ENCODE measurements at places on chromosomes 6 and 20.
A peak's percentile ranks its signal among the peaks of the same experiment; 100 is the strongest.

DNA sequence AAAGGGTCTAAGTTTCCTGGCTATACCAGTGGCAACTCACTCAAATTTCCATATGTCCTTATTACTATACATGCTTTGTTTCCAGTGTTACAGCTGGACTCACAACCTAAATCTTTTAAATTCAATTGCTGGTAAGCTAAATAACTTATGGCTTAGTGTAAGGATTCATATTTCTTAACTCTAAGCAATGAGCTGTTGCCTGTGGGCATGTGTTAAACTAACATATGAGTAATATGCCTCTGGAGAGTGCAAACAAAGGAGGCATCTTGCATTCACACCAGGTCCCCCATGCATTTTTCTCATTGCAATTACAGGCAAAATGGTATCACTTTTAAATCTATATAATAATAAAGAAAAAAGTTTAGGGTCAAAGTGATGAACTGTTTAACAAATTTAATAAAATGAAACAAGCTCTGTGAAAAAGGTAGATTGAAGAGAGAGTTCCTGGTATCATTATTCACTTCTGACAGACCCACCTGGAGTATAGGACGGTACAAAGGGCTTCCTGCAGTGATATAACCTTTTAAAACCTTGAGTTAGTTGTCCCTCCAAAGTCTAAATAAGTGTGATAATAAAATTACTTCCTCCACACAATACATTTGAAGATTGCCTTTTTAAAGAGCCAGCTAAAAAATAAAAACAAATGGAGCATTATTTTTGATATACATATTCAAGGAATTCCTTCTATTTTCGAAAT is 57.6 kb upstream of the HMGCLL1 start:
- no peak for DNase-seq

DNA sequence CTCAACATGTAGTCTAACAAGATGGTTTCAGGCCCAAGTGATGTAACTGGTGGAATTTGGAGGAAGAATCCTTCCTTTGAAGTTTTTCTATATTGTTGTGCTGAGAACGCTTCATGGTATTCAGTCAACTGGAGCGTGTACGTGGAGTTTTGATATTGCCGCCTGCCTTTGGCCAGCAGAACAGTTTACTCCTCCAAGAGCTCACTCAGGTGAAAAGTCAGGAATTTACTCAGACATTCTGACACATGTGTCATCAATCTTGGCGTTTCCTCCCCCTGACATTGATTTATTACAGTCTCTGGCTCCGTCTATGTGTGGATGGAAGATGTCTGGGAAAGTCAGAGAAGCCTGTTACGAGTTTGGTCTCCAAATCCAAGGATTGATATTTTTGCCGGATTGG is 19.0 kb upstream of the TGM2 start:
- no peak for DNase-seq

- DNase-seq = no peak
Measured at GRCh38 chr6:112037783-112038216, 16.1 kb upstream of the CCN6 start.

GRCh38 chr6:42332916-42333315 is 115.3 kb upstream of the MRPS10 start:
- DNase-seq = no peak

- no peak for DNase-seq
Measured at GRCh38 chr6:82955841-82956240, 109.8 kb downstream of the UBE3D start.

DNA sequence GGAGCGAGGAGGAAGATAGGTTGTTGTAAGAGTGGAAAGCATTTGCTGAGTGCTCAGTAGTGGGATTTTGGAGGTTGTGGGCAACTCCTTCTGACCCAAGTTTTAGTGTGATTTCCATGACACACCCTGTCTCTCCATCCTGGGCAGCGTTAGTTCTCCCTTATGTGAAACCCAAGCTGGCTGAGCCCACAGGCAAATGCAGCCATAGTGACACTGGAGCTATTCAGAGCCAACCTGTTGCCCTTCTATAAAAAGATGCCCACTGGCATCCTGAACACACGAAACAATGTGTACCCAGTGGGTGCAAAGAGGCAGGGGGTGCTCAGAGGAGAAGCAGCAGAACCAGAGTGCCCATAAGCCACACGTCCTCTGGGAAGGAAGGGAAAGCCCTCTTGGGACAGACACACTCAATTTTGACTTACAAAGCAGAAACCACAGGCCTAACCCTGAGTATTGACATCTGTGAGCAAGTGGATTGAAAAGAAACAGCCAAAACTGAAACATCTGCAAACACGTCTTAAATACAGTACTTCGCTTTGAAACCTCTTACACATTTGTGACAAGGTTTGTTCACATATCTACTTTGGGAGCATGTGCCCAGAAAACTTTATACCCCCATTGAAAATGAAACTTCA is 54.6 kb downstream of the BPIFB1 start:
- no peak for DNase-seq

DNA sequence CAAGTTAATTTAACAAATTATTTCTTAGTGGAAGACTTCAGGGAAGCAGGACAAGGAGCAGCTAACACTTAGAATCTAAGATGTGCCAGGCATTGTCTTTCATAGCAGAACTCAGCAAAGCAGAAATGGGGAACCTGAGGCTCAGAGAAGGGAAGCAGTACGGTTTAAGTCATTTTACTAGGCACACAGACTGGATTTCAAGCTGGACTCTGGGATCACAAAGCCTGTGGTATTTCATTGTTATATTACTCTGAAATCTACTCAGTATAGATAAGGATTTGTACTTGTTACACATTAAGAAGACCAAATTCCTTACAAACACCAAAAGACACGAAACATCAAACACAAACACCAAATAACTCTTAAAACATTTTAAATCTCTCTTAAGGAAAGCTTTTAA is 199.6 kb downstream of the ISM1 start:
- no peak for DNase-seq

DNA sequence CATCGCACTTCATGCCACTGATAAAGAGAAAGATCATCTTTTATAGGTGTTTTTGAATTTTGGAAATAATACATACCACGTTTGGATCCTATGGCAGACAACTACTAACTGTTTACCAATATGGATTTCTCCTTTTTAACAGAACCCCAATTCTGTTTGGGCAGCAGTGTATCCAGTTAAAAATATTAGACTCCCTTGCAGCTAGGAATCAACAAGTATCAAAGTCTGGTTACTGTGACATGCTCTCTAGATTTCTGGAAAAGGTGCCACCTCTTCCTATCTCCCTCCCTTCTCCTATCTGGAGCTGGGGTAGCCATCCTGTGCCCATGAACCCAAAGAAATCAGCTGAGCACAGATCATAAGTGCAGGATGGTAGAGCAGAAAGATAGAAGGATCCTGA is 54.1 kb upstream of the DTNBP1 start:
- DNase-seq = no peak

GRCh38 chr20:51547951-51548350 is 5.4 kb upstream of the NFATC2 start:
- no peak for DNase-seq

- DNase-seq = no peak
Measured at GRCh38 chr6:37244430-37245310, 12.9 kb upstream of the TBC1D22B start.

DNA sequence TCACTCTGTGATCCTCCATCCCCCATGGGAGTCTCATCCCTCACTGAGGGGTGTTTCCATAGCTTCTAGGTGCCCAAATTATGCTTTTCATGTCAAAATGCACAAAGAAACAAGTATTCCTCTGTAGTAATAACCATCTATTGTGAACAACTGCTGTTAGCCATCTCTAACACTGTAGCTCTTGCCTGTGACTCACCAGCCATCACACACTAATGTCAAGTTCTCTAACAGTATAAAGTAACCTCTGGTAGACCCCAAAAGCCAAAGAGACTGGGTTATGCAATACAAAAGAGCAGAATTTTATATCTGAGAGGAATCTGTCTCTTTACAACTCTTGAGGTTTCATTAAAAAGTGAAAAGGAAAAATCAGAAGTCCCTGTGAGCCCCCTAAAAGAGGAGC is 25.4 kb upstream of the IYD start:
- no peak for DNase-seq

- DNase-seq = no peak
Measured at GRCh38 chr20:1094751-1095150, 23.7 kb upstream of the PSMF1 start.

GRCh38 chr6:31750411-31751022 is 10.7 kb downstream of the MSH5 start:
- DNase-seq = no peak

DNA sequence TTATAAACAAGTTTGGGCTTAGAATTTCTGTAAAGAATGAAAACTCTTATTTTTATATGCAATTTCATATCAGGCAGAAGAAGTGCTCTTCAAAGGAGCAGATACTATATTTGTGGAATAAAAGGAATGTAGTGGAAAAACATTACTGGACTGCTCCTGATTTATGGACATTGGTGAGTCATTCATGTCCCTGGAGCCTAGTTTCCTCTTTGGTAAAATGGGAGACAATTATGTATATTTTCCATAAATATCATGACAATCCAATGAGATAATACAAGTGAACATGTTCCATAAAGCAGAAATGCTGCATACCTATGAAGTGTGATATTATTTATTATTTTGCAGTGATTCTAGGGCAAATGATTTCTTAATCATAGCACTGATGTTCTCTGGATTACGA is 445.8 kb upstream of the CITED2 start:
- no peak for DNase-seq

- DNase-seq = no peak
Measured at GRCh38 chr20:19802099-19802491, 44.0 kb downstream of the RIN2 start.

DNA sequence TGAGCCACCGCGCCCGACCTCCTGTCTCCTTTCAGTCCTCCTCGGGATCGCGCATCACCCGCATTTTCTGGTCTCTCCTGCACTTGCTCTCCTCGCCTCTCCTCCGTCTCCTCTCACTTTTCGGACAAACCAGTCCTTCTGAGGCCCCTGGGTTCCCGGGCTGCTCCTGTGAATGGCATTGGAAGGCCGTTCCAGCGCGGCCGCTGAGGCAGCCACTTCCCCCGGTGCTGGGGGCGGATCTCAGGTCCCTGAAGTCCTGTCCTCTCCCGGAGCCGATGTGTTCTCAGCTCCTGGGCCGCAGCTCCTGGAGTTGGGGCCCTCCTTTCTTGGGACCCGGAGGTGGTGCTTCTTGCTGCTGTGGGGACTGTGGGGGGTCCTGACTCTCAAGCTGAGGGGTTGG is 803 bp downstream of the MICB start:
- DNase-seq = no peak

DNA sequence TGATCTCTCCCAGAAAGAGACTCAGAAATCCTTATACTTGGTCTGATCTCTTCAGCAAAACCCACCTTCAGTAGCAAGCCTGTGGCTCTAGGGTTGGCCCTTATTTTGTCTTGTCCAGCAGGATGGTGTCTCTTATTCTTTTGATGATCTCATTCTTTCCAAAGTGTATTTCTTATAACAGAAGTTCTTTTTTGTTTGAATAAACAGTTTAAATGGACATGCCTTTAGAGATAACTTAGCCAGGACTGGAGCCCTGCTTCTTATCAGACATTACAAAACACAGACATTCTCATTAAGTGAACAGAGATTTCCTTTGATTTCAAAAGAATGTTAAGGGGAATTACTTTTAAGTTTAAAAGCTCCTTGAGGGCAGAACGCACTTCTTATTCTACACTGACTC is 31.7 kb downstream of the KCNS1 start:
- DNase-seq = no peak

DNA sequence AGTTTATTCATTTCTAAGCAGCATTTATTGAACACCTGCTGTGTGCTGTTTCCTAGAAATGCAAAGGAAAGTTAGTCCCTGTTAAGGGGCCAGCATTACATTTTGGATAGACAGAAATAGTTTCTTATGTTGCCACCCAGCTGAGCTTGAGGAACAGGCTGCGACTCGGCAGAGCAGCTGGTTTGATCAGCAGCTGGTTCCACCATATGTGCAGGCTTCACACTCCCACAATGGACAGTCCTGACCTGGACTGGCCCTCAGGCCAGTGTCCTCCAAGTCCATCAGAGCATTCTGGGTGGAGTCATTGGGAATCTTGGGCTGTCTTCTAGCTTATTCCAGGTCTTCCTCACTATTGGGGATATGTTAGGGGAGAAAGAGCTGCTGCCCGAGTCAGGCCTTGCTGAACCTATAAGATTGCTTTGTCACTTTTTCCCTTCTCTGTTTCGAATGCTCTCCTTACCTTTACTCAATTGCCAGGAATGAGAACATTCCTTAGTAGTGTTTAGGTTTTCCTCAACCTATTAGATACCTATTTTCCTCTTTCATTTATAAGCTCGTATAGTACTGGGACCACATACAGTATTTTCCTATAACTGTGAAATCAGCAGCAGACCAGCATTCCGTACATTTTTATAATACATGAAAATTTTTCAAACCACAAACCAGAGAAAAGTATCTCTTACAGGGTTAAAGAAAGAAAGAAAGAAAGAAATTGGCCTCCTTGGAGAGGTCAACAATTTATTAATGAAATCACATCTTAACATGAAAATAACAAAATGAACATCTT is 203.0 kb downstream of the FARS2 start:
- no peak for DNase-seq

- no peak for DNase-seq
Measured at GRCh38 chr20:10902576-10903282, 228.9 kb upstream of the JAG1 start.

GRCh38 chr6:42696526-42697267 is 25.7 kb downstream of the PRPH2 start:
- DNase-seq = no peak

DNA sequence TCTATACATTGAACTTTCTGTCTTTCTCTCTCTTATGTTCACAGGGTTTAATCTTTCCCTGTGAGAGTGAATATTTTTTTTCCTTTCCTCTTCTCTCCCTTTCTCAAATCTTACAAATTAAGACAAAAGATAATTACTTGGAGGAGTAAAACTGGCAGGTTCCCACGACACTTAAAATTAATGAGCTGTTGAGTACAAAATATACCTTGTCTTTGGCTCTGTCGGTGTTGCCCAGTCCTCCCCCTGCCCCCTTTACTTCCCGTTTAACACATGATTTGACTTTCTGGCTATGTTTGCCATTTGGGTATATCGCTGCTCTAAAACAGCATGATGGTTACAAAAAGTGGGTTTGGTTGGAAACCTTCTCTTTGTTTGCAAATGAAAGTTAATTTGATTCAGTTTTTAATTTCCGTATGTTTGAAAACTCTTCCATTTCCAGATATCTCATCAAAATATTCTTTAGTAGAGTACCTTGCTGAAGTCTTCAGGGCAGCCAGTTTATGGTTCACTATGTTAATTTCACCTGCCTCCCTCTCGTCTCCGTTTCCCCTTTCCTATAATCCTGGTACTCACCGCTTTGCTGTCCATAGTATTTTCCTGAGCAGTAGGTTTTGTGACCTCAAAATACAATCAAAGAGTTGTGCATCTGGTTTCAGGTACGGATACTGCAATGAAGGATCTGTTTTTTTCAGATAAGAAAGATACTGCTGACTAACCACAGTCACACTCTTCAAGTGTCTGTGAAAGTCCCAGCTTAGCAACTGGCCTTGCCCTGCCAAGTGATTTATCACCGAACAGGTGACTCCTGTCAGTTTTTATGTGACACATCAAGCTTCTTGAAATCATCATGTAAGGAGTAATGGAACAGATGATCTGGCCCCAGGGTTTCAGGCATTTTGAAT is 181.2 kb downstream of the DTNBP1 start:
- DNase-seq = no peak

GRCh38 chr6:28896505-28897368 is 27.0 kb downstream of the TRIM27 start:
- peak; percentile 76 for DNase-seq

- DNase-seq = no peak
Measured at GRCh38 chr20:16020971-16021370, 552.3 kb downstream of the KIF16B start.

- no peak for DNase-seq
Measured at GRCh38 chr20:37991908-37992307, 41.3 kb downstream of the TTI1 start.

All from activated CD8-positive, alpha-beta memory T cell treated with anti-CD3 and anti-CD28 coated beads, Interleukin-2, amount 50 U/mL, for 48 hours (primary cell).